ENCODE measurements at places on chromosomes 4 and X. TPM values are rescaled to one million over a fixed set of nuclear protein-coding genes. Genes with fewer than 3 reads are reported as not detected.

GRCh38 chrX:65772842-65773241, 105.4 kb downstream of the MSN start:
- no peak for DNase-seq

- no peak for DNase-seq
Observed at GRCh38 chr4:81577392-81577791, 105.7 kb upstream of the RASGEF1B start.

GRCh38 chr4:140254651-140255299, 100.8 kb upstream of the MAML3 start:
- no peak for DNase-seq

- DNase-seq: no peak
Observed at GRCh38 chr4:82994834-82995233, 15.8 kb downstream of the LIN54 start.

DNA sequence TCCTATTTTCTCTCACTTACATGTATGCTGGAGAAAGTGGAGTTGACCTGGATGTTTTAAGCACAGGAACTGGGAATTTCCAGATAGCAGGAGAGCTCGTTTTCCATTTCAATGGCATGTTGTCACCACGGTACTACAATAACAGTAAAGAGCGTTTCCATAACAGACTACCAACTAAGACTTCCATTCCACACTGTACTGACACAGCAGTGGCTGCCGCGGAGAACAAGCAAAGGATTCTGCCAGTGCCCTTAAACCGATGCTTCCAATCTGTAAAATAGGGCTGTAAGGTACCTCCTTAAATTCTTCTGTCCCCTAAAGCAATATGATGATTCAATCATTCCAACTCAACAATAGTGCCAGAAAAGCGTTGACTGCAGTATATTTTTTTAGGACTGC, 143.9 kb downstream of the KLHL13 start:
- no peak for DNase-seq

GRCh38 chrX:132809581-132809980, 148.8 kb downstream of the HS6ST2 start:
- DNase-seq: no peak

DNA sequence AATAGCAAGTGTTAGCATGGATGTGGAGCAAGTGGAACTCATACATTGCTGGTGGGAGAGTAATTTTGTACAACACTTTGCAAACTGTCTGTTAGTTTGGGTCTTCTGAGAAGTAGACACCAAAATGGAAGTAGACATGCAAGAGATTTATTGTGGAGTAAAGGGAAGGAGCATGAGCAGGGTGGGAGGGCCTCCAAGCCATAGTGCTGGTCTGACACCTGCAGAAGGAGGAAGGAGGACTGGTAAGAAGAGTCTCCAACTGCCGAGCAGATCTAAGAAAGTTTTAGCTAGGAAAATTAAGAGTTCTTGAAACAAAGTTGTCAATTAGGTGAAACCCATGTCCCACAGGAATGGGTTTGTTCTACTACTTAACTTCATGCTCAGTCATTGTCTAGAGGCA, 64.0 kb upstream of the DDIT4L start:
- no peak for DNase-seq

GRCh38 chrX:40227125-40227524, 129.4 kb upstream of the BCOR start:
- no peak for DNase-seq

- no peak for DNase-seq
Observed at GRCh38 chr4:8182858-8183725, 16.0 kb upstream of the SH3TC1 start.

GRCh38 chr4:30103455-30103854, 616.7 kb upstream of the PCDH7 start:
- no peak for DNase-seq

DNA sequence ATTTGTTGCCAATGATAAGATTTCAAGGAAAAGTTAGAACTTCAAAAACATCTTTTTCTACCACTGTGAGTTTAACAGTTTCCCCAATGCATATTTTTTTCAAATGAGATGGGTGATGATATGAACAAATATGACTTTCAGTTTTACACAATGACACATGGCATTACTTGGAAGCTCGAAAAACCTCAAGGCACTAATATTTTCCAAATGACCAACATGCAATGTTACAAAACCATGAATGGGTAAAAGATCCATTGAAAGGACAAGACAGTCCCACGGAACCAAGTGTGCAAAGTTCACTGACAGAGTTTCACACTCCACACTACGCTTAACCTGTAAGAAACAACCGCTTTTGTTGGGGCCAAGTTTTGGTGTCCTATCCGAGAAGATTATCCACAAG, 84.5 kb downstream of the CD99L2 start:
- DNase-seq: no peak

- no peak for DNase-seq
Observed at GRCh38 chr4:112073181-112073580, 72.1 kb upstream of the FAM241A start.

DNA sequence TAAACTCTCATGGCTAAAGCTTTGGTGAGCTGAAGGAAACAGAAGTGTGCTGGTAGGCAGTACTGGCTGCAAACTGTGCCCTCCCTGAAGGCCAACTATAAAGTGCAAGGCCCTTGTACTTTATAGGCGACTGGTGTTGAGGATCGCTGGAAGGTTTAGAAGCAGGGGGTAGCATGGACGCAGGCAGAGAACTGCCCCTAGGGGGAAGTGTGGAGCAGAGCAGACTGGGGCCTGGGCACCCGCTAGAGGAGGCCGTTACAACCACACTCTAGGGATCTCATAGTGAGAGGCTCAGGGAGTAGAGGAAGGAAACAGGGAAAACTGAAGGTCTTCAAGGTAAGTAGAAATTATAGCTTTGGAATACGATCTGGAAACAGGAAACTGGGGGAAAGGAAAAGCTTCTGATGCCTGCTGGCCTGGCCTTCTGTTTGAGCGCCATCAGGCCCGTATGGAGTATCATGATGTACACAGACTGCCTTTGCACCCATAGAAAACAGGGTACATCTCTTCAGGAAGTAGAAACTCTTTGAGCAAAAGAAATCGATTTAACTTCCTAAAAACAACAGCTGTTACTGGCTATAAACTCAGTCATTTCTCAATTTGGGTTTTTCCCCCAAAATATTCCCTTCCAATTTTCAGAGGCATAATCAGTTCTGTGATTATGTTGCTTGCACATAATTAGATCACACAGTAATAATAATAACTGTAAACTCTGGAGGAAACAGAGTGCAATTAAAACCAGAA, 23.9 kb upstream of the TMSB4X start:
- DNase-seq: no peak

DNA sequence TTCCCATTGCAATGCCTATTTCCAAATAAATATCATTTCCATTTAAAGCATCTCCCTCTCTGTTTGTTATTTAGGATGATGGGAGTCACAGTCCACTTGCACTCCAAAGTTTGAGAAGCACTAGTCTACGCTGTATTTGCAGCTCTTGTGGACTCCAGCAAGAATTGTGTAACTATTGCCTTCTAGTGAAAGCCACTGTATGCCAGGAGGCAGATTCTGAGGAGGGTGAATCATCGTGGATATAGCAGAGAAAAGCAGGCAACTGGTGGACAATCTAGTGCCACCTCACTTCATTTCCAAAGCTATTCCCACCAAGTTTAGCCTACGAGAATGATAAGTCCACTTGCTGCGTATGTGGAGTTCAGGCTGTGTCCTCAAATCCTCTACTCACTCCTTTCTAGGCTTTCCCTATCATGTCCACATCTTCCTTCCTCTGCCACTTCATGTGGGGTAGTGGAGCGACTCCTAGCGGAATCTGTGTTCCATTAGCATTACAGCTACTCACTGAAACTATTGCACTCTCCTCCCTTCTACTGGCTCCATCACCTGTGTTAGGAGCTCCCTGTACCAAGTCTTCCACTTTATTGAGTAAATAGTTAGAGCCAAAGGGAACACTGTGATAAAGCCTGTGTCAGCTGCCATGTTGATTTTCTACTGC, 501.8 kb upstream of the GALNT7 start:
- DNase-seq: no peak

DNA sequence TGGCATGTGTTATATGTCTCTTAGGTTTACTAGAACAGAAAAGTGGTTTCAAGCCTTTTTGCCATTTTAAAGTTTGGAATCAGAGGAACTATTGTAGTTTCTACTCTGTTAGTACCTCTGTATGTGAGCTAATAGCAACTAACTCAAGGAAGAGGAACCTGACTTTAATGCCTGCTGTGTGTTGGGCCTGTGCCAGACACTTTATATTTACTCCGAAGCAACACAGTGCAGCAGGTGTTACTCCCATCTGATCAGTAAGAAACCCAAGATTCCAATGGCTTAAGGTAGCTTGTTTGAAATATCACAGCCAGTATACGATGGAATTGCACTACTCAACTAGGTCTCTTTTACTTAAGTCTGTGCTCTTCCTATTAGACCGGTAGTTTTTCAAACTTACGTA, 79.2 kb downstream of the USP9X start:
- DNase-seq: no peak

GRCh38 chrX:24877854-24878650, 137.7 kb downstream of the ARX start:
- DNase-seq: no peak

- DNase-seq: no peak
Observed at GRCh38 chr4:37439809-37440474, 195.4 kb downstream of the NWD2 start.

DNA sequence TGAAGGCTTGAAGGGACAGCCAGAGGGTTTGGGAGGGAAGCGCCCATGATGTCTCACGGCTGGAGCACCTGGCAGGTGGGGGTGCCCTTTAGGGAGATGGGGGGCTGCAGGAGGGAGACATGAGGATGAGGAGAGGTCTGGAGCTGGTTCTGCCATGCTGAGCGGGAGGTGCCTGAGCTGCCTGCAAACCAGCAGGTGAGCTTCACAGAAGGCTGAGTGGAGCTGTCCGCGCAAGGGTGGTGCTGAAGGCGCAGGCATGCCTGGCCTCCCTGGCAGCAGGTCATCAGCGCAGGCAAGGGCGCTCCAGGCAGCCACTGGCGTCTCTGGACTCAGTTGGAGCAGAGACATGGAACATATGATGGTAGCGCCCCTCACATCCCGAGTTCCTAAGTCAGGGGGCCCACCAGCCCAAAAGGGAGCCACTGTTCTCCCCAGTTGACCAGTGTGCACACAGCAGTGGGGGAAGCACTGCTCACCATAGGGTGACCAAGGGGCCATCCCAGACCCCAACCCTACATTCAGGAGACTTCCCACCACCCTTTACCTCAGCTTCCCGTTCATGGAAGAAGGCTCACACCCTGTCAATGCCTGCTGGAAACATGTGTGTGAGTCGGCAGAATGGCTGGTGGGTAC, 25.8 kb downstream of the ADRA2C start:
- peak; percentile 91 for DNase-seq

Gene PFKFB1
- 0.77 TPM for total RNA-seq

Gene ADH1B
- total RNA-seq: 0.29 TPM

Gene SLC25A4
- total RNA-seq: 24.7 TPM

Gene SHROOM4
- 6.6 TPM for total RNA-seq

Gene ZNF595
- 9.1 TPM for total RNA-seq

Gene CT45A1
- total RNA-seq: not detected

Gene GAGE12H
- total RNA-seq: not detected
